IMR-90 (cell line): ENCODE measurements at places on chromosomes 16 and 17. TPM values are rescaled to one million over a fixed set of nuclear protein-coding genes. Genes with fewer than 3 reads are reported as not detected.

HS3ST3A1 gene
- total RNA-seq = 7.5 and 9.0 TPM in 2 replicates

DNA sequence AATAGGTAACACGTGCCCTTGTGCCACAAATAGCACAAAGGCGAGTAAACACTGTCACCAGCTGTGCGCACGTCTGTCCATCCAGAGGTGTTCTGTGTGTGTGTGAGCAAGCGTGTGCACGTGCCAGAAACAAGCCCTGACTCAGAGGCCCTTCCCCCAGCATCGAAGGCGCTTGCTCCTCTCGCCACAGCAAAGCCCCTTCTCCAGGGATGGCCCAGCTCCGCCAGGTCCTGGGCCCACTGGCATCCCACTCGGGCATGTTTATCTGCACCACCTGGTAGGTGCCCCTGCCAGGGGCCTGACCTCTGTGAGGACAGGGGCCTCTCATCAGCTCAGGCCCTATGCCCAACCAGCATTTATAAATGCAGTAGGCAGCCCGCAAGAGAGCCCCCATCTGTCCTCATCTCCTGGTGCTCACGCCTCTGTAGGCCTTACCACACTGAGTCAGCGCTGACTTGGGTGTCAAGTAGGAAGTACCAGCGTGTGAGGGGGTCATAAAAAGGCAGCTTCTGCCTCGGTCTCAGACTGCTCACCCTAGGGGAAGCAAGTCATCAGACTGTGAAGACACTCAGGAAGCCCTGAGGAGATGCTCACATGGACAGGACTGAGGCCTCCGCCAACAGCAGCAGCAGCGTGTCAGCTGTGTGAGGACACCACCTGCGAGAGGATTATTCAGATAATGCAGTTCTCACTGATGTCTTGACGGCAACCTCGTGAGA is 10.8 kb downstream of the TMEM235 start:
- peaks cover 18% of the 10 kb centered on the region for H3K27me3 ChIP-seq
- peak; percentile 19 for DNase-seq
- no peak overlapping the region for H3K4me3 ChIP-seq
- no peak overlapping the region for H3K27ac ChIP-seq
- H3K4me1 ChIP-seq = peaks cover 2% of the 10 kb centered on the region; the same call in 1 of the 2 replicates

DNA sequence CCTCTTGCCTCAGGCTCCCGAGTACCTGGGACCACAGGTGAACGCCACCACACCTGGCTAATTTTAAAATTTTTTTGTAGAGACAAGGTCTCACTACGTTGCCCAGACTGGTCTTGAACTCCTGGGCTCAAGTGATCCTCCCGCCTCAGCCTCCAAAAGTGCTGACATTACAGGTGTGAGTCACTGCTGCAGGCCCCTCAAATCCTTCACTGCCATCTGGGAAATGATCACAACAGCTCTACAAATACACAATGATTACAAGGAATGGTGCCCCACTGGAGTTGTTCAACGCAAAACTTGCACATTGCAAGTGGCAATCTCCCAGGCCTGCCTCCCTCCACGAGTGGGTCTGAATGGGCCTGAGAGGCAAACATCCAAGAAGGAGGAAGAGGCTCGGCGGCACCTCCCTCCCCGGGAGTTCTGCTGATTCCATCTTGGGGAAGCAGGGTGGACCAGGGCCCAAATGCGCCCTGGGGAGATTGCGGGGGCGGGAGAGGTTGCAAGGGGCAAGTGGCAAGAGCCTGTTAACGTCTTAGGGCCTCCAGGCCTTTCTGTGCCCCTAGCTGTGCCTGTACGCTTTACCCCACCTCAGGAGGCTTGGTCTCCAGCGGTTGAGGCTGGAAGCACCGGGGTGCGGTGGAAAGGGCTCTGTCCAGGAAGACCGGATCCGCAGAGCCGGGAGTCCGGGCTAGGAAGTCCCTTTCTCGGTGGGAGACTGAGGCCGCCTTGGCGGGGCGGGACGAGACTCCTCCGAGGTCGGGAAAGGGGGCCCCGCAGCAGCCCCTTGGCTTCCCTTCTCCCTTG is 656 bp upstream of the IGFBP4 start:
- peaks cover 14% of the 10 kb centered on the region for H3K4me1 ChIP-seq
- peak overlapping the region; percentile 98 for H3K4me3 ChIP-seq
- H3K27ac ChIP-seq = peak overlapping the region; percentile 67
- H3K36me3 ChIP-seq = peaks cover 22% of the 10 kb centered on the region
- no peaks in the 10 kb centered on the region for H3K27me3 ChIP-seq

- H3K36me3 ChIP-seq = no peaks in the 10 kb centered on the region
- no peak overlapping the region for H3K4me3 ChIP-seq
- no peak for DNase-seq
- no peaks in the 10 kb centered on the region for H3K4me1 ChIP-seq
- H3K27me3 ChIP-seq = no peaks in the 10 kb centered on the region
- no peak overlapping the region for H3K27ac ChIP-seq
Measured at GRCh38 chr16:20094157-20094556, 20.5 kb upstream of the GPR139 start.

MYH2 gene
- total RNA-seq = not detected in 2 replicates

MPV17L gene
- total RNA-seq = under 0.01 TPM in 1 of 2 replicates, not detected in the other

DNA sequence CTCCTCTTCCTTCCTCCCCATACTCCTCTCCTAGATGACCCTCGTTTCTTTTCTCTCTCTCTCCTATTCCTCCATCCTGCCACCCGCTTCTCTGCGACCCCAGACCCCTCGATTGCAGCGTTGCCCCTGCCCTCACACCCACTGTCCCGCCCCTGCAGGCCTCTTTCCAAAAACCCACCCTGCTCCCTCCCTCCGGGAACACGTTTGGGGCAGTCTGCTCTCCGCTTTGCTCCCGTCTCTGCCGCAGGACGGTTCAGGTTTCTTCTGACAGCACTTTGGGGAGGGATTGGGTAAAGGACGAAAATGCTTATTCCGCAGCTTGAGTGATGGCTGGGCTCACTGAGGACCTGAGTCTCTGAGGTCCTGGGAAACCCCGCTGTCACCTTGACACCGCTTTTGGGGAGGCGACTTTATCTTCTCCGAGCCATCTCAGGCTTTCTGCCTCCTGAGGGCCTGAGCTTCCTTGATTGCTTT is 690 bp downstream of the NDE1 start:
- peak; percentile 13 for DNase-seq
- peak overlapping the region; percentile 73 for H3K27ac ChIP-seq
- H3K27me3 ChIP-seq = no peaks in the 10 kb centered on the region
- peak overlapping the region; percentile 93 for H3K4me3 ChIP-seq

PRAC2 gene
- total RNA-seq = not detected in 2 replicates
